ENCODE measurements at places on chromosomes 4 and X.

DNA sequence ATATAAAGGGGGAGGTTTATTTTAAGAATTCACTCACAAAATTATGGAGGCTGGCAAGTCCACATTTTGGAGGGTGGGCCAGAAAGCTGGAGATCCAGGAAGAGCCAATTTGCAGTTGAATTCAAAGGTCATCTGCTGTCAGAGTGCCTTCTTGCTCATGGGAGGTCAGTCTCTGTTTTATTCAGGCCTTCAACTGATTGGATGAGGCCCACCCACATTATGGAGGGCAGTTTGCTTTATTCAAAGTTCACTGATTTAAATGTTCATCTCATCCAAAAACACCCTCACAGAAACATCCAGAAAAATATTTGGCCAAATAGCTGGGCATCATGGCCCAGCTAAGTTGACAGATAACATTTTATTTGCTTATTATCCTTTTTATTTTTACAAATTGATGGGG lies 59.5 kb downstream of the SEPSECS start:
- DNase-seq: peak; percentile 6

DNA sequence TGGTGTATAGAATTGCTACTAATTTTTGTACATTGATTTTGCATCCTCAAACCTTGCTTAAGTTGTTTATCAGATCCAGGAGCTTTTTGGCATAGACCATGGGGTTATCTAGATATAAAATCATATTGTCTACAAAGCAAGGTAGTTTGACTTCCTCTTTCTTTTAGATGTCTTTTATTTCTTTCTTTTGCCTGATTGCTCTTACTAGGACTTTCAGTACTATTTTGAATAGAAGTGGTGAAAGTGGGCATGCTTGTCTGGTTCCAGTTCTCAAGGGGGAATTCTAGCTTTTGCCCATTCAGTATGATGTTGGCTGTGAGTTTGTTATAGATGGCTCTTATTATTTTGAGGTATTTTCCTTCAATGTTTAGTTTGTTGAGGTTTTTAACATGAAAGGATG lies 187.9 kb upstream of the LCORL start:
- DNase-seq: no peak

DNA sequence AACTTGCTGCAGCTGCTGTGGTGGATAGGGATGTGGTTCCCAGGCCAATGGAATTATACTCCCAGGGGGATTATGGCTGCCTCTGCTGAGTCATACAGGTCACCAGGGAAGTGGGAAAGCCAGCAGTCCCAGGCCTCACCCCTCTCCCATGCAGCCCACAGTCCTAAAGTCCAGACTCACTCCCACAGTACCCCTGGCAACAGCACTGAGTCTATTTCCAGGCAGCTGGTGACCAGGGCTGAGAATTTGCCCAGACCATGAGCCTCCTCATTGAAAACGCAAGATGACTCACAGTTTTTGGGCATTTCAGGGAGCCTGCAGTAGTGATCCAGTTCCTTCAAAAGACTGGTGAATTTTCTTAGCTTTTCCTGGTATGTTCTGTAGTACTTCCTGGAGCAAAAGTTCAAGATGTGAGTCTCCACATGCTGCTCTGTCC lies 137.6 kb downstream of the NPNT start:
- DNase-seq: no peak

- DNase-seq: no peak
Observed at GRCh38 chrX:24985120-24985519, 30.6 kb downstream of the ARX start.

DNA sequence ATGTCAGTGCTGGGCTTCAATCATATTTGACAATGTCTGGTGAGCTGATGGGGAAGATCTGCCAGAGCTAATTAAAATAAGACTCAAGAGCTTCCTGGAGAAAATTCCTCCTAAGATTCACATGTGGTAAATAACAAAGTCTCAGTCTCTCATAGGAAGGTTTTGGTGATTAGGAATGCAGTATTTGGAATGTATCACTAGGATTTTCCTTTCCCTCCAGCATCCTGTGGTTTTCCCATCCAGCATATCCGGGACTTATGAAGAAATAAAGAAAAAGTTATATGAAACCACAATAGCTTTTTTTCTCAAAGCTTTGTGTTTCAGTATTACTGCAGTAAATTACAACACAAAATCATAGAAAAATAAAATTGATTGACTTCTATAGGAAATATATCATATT lies 1597.1 kb downstream of the ADGRL3 start:
- no peak for DNase-seq

GRCh38 chr4:11130195-11130970 lies 298.3 kb downstream of the HS3ST1 start:
- DNase-seq: no peak

GRCh38 chr4:105208561-105208960 lies 61.9 kb downstream of the TET2 start:
- DNase-seq: no peak
